ENCODE measurements at places on chromosomes 2 and 18. TPM values are rescaled to one million over a fixed set of nuclear protein-coding genes. Genes with fewer than 3 reads are reported as not detected.

THADA gene
- 8.1 TPM for polyA plus RNA-seq

PCARE gene
- polyA plus RNA-seq = 0.03 TPM

ALK gene
- polyA plus RNA-seq = 0.04 TPM

- H3K27ac ChIP-seq = no peak overlapping the region
- no peak for DNase-seq
- H3K4me1 ChIP-seq = no peaks in the 10 kb centered on the region
- no peak overlapping the region for H3K4me3 ChIP-seq
Measured at GRCh38 chr2:34050413-34050812, 451.3 kb upstream of the FAM98A start.

All from psoas muscle (tissue), 8 donors.